NCI-H1105 (cell line): ENCODE measurements at places on chromosomes 6 and 20.

DNA sequence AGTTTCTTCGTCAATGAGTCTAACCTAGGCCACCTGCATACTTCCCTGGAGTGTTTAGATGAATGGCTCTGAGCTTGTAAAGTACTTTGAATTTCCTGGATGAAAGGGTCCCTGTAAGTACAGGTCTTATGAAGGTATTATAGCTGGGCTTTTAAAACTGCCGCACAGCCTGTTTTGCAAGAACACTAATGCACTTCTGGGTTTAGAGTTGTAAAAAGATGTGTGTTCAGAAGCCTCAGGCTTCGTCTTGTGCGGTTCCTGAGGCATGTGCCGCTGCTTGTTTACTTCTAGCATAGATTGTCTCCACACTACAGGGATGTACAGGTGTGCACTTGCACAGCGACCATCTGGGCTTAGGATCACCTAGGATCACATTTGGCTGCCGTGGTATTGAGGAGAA, 324.5 kb downstream of the SOX4 start:
- no peak for DNase-seq

DNA sequence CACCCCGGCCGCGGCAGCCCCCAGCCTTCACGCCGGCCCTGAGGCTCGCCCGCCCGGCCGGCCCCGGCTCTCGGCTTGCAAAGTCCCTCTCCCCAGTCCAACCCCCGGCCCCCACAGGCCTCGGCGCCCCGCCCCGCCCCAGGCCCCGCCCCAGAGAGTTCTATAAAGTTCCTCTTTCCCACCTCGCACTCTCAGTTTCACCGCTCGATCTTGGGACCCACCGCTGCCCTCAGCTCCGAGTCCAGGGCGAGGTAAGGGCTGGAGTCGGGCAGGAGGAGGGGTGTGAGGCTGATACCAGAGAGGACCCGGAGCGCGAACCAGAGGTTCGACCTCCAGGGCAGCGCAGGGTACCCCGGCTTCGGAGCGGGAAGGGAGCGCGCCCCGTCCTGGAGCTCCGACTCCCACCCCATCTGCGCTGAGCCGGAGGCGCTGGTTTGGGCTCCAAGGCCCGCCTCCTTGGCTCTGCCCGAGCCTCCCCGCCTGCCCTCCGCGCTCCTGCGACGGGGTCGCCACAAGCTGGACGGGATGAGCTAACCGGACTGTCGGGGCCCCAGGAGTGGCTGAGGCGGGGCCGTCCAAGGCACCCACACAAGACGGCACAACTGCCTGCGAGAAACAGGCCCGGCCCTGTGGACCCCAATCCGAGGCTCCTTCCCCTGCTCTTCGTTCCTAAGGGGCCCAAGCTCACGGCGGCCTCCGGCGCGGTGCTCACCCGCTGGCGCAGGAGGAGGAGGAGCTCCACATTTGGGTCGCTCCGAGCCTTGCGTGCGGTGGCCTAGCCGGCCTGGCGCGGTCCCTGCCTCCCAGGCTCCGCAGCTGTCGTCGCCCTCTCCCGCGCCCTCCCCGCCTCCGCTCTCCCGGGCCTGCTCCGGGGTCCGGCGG, at the start of gene IRF4:
Gene IRF4, plus strand, starts transcription at position 194 of the 882 bp plus-strand sequence. CDS start 1,401 bp downstream, outside the sequence.
- no peak for DNase-seq

DNA sequence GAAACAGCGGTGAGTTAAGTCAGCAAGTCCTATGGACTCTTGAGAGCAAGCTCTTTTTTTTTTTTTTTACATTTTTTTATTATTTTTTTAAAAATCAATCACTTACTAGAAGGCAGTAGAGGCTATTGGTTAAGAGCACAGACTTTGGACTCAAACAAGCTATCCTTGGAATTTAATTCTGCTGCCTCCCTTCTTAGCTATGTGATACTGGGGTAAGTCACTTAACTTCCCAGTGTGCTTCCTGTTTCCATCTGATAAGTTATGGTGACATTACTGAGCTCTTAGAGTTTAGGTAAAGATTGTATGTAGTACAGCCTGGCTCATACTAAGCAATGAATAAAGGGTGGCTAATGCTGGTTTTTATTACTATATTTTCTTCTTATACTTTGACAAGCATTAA, 770.5 kb upstream of the FLRT3 start:
- DNase-seq = no peak

GRCh38 chr6:44266347-44266746, 996 bp upstream of the NFKBIE start:
- no peak for DNase-seq

DNA sequence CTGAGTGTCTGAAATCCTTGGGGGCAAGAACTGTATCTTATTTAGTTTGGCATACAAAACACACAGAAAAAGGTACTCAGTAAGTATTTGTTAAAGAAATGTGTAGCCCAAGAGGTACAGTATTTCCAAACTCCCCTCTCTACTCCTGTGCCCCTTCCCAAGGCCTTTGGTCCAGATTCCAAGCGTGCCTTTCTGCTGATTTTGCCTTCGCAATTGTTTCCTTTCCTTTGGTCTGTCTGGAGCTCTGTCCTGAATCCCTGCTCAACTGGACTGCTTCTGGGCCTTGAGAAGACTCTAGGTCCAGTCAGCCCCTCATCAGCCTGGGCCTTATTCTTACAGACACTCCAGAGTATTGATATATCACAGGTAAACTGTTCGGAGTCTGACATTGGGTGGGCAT, 122.2 kb upstream of the SYNCRIP start:
- DNase-seq = no peak

DNA sequence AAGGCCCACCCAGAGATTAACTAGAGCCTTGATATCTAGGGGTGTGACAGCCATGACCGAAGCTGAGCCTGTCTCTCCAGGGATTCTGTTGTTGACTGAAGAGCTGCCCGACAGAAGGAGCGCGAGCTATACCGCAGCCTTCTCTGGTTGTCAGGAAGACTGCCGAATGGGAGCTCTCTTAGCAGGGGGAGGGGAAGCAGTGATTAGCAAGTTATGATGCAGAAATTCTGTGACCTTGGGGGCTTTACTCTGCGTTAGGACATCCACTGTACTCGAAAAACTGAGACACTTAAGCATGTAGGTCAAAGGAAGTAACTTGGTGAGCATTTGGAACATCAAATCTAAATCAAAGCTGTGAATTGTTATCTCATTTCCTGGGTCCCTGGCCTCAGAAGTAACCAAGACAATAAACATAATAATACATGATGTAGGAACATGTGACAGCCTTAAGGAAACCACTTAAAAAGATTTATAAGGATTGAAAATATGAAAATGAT, 84.7 kb downstream of the MAP3K4 start:
- DNase-seq = no peak

DNA sequence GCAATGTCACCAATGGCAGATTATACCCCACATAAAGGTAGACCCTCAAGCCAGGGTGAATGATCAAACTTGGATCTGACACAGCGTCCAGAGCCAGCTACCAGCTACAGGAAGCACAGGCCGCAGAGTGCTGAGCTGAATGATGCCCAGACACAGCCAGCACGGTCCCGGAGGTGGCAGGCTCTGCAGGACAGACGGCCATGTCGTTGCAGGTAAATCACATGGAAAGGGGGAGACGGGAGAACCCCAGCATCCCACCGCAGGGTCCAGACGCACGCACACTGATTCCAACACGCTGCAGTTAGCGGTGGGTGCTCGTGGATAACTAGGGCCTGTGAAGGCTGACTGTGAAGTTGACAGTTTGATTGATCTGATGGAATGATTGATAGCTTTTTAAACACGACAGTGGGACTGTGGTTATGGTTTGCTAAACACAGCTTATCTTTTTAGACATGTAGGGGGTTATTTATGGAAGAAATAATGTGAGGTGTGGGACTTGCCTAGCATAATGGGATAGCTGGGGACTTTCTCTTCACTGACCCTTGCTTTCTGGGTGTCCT, 228.5 kb downstream of the ERMARD start:
- no peak for DNase-seq

- no peak for DNase-seq
Observed at GRCh38 chr20:21574443-21574842, 60.6 kb upstream of the NKX2-2 start.

DNA sequence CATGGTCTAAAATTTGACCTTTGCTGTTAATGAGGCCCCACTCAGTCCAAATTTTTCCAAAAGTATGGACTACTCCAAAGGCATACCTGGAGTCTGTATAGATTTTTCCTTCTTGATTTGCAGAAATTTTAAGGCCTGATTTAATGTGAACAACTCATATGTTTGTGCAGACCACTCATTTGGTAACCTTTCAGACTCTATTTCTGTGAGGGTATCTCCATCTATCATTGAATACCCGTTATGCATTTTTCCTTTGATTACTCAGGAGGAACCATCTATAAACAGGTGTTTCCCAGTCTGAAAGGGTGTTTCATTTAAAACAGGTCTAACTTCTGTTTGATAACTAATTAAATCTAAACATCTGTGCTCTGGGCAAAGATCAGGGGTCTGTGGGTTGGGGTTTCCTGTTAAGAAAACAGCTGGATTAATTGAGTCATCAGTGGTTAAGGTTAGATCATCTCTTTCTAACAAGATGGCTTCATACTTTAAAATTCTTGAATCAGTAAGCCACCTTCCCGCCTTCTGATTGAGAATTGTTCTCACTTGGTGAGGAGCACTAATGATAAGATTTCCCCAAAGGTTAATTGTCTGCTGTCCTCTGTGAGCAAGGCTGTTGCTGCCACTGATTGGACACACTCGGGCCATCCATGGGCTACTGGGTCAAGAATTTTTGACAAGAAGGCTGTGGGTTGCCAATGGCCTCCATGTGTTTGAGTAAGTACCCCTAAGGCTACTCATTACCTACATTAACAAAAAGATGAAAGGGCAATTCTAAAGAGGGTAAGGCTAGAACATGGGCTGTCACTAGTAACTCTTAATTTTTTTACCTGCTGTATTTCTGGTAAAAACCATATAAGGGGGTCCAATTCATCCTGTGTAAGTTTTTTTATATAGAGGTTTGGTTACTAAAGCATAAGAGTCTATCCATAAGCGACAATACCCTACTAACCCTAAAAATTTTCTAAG, 24.1 kb downstream of the HLA-B start:
- DNase-seq = no peak

DNA sequence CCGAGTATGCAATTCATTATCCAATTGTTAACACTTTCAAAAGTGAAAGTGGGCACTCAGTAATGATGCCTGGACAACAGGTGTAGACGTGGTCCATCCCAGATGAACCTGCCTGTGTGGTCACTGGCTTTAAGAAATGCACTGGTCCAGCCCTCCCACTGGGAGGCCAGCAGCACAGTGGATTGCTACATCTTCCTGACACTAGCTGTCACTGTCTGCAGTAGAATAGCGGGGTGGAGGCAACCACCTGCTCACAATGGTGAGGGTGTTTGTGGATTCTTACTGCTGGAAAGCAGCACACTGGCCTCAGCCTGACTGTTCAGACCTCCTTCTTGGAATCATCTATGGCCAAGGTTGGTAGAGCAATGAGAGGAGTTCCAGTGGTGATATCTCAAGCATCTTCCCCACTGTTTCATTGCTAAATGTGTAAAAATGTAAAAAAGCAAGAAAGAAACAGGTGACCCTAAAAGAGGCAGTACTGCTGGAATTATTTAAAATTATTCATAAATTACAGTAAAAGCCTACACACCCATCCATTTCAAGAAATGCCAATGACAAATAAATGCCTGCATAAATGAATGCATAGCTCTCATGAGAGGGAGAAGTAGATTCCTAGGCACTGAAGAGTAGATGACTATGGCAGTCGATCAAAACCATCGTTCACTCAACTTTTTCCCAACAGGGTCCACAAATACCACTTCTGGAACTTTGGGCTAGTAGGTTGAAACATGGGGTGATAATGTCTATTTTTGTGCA, 228.0 kb upstream of the PLN start:
- peak; percentile 15 for DNase-seq

- no peak for DNase-seq
Observed at GRCh38 chr6:5178806-5179205, 81.9 kb downstream of the LYRM4 start.

DNA sequence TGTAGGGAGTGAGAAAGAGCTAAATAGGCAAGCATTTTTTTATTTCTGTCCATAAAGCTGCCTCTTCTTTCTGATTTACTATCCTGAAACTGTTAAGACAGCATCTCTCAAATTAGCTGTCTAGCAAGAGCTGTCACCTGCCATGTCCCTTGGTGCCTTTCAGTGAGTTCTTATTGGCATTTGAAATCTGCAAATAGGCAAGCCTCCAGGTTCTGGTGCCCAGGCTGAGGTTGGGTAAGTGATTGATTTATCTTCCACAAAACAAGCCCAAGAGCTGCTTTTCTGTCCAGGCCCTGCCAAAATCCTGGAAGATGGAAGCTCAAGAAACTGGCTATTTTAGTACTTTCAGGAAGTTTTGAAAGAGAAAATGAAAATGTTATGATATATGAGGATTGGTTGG, 22.4 kb downstream of the MANEA start:
- no peak for DNase-seq

DNA sequence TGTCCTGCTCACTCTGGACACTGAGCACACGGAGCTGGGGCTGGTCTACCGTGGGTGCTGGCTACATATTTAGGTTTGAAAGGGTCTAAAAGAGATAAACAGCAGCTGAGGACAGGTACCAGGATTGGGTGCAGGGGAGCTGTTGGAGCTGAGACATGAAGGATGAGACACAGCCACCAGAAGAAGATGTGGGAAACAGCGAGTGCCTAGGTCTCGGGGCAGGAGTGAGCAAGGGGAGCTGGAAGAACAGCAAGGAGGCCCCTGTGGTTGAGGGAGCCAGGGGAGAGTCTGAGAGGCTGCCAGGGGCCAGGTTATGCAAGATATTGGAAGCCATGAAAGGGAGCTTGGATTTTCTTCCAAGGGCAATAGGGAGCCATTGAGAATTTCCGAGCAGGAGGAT, 434.0 kb upstream of the SULF2 start:
- DNase-seq = no peak

GRCh38 chr6:25042984-25043725, 107.4 kb upstream of the RIPOR2 start:
- no peak for DNase-seq

GRCh38 chr6:111828809-111829208, 44.4 kb downstream of the FYN start:
- no peak for DNase-seq

- no peak for DNase-seq
Observed at GRCh38 chr6:27811451-27811772, 100.8 kb downstream of the OR2B2 start.

DNA sequence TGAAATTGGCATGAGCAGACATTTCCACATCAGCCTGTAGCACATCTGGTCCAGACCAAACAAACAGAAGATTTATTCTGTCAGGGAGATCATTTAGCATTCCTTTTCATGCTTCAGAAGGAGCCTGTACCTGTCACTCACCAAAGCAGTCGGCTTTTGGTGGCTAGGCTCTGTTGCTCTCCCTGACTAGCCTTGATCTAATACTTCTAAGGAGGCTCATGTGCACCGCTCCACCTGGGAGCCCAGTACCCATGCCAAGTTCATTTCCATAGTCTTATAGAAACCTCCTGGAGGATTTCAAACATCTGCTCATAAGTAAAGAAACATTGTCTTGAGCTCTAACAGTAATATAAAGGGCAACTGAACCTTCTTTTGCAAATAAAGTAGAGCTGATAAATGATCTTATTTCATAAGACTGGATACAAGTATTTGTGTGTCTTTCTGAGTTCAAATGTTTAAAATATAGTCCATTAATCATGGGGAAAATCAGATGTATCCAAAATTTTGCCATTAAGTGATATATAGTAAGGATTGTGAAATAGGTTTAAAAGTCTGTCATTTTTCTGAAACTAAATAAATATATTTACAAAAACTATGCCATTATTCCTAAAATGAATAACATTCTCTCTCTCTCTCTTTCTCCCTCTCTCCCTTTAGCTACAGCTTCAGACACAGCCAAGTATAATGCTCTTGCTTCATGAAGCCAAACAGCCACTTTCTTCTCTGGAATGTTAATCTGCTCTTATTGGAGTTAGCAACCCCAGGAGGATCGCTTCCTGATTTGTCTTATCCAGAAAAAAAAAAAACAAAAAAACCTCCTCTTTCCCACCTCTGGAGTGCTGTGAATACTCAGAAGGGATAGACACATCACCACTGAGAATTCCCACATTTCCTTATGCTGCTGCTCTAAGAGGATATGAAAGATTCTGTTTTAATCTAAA, 192.7 kb upstream of the TFAP2D start:
- DNase-seq = no peak
